ENCODE measurements at places on chromosomes 2 and 18.

DNA sequence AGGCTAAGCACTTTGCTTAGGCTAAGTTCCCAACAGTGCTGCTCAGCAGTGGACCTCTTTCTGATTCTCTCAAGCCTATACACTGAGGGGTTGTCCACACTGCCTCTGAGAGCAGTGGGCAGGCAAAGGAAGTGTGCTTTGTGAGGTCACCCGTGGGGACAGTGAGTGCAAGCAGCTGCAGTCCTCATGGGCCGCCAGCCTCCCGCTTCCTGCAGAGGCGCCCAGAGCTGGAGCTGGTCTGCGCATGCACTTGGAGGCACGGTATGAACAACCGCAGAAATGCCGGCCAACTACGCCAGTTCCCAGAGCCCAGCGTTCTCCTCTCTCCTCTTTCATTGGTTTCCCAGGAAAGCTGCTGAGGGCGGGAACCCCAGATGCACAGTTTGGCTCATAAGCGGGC lies 149.5 kb upstream of the DLX2 start:
- no peak for DNase-seq

DNA sequence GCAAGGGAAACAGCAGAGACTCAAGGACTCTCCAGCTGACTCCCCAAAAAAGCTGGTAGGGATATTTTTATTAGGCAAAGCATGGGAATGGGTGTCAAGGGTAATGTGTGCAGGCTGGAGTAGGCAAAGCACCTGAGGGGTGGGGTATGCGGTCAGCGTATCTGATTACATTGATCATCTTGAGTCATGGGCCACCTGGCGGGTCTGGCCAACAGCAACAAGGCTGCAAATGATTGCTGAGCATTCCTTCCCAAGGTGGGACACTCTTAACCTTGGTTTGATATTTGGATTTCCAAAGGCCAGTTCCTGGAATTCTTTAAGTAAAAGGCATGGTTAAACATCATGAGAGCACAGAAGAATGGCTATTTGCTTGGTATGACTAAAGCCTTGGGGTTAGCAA lies 32.6 kb upstream of the CCBE1 start:
- no peak for DNase-seq

DNA sequence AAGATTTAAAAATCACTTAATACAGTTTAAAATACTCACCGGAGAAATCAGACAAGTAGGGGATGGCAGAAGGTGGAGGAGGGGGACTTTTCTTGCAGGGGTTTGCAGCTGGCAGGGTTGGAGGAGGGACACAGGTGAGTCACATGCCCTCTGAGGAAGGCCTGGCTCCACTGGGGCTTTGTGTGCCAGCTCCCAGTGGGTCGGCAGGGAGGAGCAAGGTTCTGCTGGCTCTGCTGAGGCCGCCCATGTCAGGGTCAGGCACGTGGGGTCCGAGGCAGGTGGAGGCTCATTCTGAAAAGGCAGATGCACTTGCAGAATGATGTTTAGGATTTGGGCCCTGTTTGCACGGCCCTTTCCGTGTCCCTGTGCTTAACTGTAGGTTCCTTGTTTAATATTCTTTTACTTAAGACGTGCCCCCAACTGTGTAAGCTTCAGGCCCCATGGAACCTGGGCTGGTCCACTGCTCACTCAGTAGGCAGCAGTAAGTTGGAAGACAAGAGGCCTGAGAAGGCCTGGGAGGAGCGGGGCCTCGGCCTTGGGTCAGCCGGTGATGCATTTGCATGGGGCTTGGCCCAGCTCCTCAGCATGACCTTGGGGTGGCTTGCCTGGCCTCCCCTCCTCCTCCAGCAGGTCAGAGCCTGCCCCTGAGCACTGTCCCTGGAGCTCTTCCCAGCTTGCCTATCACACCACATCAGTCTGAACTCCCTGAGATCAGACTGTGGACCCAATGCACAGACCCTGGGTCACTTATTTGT lies 141.0 kb downstream of the GLI2 start:
- DNase-seq = no peak

- no peak for DNase-seq
Measured at GRCh38 chr2:10255189-10256030, 47.3 kb upstream of the HPCAL1 start.

GRCh38 chr2:130819608-130820278 lies 17.0 kb upstream of the ARHGEF4 start:
- DNase-seq = no peak

DNA sequence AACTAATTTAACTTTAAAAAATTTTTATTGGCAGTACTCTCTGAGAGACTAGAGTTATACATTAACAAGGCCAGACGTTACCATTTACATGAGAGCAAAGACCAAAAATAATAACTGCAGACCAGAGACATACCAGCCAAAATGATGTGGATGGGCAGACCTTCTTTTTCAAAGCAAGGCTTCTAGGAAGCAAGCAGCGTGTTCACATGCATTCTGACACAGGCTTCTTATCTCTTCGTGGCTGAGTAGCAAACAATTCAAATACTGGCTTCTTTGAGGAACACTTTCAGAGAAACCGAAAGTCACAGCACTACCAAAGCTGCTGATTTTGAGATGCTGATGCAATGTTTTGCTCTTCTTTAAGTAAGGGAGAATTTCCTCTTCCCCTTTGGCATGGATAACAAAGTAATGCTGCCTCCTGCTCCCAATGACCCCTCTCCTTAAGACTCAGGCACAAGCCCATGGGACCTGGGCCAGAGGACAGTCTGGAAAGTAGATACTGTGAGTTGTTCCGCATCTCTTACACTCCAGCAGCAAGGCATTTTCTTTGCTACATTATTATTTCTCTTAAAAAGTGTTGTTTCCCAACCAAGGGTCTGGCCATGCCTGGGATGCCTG lies 181.9 kb downstream of the MREG start:
- no peak for DNase-seq

DNA sequence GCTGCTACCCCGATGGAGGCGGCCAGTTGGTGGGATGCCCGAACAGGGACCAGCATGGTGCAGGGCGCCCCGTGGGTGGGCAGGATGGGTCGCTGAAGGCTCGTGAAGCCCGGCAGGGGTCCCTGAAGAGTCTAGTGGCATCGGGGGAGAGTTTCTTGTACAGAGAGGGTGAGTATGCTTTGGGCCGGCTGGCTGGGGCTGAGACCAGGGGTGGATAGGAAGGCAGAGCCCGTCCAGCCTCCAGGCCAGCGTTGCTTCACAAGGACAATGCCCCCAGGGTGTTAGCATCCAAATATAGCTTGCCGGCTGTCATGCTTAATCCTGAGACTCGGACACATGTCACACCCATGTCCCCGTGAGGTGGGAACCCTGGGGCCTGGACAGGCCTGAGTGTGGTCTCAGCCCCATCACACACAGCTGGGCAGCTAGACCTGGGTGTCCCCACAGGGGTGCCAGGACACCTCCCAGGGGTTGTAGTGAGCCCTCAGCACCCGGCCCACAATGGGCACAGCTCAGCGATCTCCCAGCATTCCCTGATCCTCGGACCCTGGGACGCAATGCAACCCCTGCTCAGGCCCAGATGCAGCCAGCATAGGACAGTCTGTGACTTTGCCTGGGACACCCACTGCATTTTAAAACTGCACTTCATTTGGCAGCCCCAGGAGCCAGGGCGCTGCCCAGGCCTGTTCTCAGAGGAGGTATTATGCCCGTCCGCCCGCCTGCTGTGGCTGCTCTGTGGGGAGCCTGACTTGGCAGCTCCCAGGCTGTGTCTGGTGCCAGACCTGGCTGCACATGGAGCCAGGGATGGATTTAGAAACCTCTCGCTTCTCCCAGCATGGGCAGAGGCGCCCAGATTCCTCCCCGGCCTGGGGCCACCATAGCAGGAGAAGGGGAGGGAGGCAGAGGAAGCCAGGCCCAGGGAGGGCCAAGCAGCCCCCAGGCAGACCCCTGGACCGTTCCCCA lies 36.4 kb downstream of the RAMP1 start:
- DNase-seq = peak; percentile 9

DNA sequence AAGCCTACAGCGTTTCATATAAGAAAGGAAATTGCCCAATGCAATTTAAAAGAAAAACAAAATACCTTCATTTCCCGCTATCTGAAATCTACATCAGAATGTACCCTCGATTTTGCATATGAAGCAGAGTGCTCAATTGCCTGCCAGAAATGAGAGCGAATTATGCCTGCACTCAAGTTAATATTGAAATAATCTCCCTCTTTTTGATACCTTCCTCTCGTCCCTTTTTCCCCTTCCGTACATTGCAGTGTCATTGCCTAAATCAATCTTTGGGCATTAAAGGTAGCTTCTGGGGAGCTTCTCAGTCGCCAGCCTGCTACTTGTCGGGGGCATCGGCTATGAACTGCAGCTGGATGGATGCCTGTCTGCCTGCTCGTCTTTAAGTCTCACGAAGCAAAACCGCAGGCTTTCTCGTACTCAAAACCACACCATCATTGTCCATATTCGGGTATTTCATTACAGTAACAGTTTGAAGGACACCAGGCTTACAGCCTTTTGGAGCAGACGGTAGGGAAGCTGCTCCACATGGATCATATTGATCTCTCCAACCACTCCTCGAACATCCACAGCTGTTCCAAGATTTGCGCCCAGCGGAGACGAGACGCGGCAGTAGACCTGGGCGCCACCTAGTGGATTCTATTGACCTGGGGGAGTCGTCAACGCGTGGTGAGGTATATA lies 64.0 kb upstream of the HNRNPA3 start:
- DNase-seq = peak; percentile 74

DNA sequence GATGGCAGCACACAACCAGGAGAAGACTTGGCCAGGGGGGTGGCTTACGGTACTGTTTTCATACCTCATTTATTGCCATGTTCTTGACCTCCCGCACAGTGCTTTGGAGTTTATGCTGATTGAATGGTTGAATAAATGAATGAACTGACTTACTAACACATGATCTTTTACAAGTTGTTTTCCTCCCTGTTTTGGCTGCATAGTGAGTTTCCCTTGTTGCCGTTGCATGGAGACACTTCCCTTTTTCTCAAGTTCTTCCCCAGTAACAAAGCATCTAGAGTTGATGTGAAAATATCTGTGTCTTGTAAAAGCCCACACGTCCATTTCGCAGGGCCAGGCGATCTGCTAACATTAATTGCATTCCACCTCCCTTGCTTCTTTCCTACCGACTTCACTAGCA lies 35.7 kb upstream of the RAB1A start:
- no peak for DNase-seq

DNA sequence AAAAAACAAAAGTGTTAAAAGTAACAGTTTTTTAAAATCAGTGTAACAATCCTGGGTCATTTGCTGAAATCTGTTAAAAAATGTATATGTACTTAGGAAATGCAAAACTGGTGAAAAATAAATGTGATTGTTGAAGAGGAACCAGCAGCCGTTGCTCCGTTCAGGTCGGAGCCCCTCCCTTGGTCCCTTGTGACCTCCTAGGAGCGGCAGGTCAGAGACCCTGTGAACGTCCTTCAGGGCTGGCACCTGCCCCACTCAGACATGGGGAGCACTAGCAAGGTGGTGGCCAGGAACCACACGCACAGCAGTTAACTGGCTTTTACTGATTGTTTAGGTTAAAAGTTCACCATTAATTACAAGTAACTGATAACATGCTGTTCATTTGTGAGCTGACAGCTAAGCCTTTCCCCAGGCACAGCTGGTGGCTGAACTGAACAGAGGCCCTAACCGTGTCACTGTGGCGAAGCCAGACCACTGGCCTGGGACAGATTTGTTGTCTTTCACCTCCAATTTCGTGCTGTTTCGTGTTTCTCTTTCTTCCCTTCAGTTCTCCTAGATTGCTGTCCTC lies 159.2 kb upstream of the ALKAL2 start:
- DNase-seq = no peak

DNA sequence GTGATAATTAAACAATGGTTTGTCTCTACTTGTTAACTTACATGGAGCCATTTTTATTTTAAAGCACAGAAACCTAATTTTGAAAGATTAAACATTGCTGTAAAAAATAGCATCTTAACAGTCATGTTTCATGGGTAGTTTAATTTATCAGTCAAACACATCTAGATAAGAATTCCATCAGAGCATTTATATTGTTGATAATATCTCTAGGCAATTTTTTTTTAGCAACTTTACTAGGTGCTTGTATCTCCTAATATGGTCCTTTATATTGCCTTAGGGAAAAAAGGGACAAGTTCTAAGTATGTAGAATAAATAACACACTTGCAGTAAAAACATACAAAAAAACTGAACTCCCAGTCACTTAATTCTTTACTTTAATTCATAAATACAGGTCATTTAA lies 863 bp downstream of the CSRNP3 start:
- no peak for DNase-seq

GRCh38 chr2:113068706-113069485 lies 1.1 kb downstream of the IL1F10 start:
- no peak for DNase-seq

DNA sequence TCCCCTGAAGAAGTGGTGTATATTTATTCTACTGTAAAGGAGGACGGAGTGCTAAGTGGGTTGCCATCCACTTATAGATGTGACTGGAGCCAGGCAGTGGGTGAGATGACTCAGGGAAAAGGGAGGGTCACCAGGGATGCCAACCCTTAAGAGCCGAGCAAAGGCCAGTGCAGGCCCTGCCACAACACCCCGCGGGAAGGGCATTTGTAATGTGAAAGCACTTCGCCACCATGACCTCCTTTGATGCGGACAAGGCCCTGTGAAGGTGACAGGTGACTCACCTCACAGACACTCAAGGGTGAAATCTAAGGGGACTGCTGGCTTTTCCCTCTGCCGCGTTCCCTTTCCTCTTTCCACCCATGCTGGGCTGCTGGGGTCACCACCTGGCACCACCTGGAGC lies 50.2 kb upstream of the MRPL33 start:
- no peak for DNase-seq

- no peak for DNase-seq
Measured at GRCh38 chr2:222861411-222862105, 722 bp downstream of the ACSL3 start.

GRCh38 chr2:231258701-231259100 lies 60.3 kb downstream of the ARMC9 start:
- no peak for DNase-seq

- no peak for DNase-seq
Measured at GRCh38 chr2:216188956-216189355, 79.8 kb downstream of the XRCC5 start.

- DNase-seq = no peak
Measured at GRCh38 chr18:66587430-66587829, 16.5 kb downstream of the CDH19 start.

DNA sequence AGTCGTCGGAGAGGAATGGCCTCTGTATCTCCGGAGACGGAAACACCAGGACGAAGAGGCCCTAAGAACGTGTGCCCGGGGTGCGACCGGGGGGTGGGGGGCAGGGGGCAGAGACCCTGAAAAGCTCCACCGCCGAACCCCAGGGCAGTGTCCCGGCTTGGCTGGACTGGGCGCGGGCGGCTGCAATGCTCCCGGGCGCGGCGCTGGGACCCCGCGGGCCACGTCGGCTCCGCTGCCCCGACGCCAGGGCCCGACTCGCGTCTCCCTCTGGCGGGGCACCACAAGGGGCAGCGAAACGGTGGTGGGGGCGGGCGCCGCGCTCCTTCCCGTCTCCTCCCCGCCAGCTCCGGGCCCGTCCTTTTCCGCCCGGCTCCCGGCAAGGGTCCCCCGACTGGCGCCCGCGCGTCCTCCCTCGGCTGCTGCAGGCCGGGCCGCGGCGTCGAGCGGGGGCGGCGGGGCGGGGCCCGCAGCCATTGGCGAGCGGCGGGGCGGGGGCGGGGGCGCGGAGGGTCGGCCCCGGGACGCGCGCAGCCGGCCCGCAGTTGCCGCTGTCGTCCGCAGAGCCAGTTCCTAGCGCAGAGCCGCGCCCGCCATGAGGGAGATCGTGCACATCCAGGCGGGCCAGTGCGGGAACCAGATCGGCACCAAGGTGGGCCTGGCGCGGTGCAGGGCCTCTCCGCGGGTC lies at the start of gene TUBB6:
Gene TUBB6 (plus strand): TSS at position 541 of the 685 bp plus-strand sequence. CDS start 52 bp downstream, at position 593.
- no peak for DNase-seq
